Inflammatory macrophage treated with lipopolysaccharide for 4 hours (primary cell): ENCODE measurements at places on chromosomes 13 and 19.

DNA sequence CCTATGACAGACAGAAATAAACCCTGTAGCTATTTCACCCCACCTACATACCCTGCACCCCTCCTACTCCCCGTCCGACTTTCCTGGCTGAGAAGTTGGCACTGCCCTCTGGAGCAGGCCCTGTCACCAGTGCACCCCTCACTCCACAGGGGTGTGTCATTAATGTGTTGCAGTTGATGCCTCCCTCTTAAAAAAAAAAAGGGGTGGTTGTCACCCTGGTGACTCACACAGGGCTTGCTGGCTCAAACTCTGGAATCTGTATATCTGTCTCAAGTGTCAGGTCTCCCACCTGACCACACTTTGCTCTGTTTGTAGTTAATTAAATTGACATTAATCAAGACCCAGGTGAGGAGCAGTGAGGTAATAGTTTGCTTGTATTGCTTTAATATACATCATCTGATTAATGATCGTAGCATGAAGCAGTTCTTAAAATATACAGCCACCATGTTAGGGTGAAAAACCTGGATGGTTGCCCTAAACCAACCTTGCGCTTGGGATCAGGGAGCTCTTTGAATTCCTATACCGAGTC is 2.0 kb upstream of the GATAD2A start:
- DNase-seq, result peak; percentile 74

DNA sequence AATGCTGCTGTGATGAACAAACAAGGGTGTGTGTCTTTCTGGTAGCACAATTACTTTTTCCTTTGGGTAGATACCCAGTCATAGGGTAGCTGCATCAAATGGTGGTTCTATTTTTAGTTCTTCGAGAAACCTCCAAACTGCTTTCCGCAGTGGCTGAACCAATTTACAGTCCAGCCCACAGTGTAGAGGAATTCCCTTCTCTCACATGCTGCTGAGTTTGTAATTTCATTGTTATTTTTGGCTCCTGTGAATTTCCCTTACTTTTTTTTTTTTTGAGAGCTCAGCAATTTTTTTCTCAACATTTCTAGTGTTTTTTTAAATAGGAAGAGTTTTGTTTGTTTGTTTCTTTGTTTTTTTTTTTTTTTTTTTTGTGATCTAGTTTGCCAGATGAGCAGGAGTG is 37.5 kb upstream of the ADGRE1 start:
- DNase-seq, result peak; percentile 54

- no peak for DNase-seq
Measured at GRCh38 chr19:48551437-48552302, at the start of gene SULT2B1. Gene SULT2B1, plus strand, starts transcription at chr19:48552172. Its CDS starts 81 bp downstream, at chr19:48552253.

- no peak for DNase-seq
Measured at GRCh38 chr13:77701305-77701704, 3.8 kb downstream of the SLAIN1 start.

DNA sequence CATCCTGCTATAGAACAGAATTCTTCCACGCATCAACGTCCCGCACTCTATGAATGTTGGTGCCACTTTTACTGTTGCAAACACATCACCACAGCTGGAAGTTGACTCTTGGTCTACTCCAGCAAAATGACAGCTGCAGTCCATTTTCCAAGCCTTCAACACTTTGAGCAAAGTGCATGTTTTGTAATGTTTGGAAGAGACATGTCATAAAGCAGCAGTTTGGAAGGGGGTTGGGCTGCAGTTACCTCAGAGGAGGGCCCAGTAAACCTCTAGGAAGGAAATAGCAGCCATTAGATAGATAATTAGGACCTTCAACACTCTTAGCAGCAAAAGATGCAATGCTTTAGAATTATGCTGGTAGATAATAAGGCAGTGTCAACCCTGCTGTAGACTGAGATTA is 323.6 kb downstream of the TDRD3 start:
- no peak for DNase-seq

- DNase-seq, result no peak
Measured at GRCh38 chr19:5681391-5682106, 722 bp downstream of the HSD11B1L start.

GRCh38 chr19:3778104-3778867 is 6.3 kb upstream of the RAX2 start:
- DNase-seq, result no peak

DNA sequence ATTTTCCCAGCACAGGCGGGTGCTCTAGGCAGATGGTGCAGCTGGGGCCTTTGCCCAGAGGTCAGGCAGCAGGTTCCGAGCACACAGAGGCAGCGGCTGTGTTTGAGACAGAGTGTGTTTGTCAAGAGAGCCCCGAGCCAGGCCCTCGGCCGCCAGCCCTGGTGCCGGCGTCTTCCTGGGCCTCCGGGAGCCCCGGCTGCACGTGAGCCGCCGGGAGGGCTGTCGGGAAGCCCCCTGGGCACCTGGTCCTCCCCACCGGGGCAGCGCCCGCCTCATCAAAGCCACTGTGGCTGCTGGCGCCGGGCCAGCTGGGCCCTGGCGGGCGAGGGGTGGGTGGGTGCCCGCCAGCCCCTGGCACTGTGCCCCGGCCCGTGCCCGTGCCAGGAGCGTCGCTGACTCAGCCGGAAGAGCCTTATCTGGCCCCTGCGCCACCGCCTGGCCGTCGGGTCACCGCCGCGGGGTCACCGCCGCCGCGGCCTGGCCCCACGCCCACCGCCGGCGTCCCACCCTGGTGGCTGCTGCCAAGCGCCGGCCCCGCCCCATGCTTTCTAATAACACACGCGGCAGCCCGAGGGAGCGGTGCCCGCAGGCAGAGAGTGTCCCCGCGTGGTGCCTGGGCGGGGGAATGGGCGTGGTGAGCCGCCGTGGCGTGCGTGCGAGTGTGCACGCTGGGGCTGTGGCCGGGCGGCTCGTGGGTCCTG is 14.9 kb downstream of the ARID3A start:
- peak; percentile 66 for DNase-seq

GRCh38 chr13:43315522-43315921 is 292.1 kb downstream of the DNAJC15 start:
- no peak for DNase-seq

GRCh38 chr13:37889102-37889501 is 19.5 kb upstream of the TRPC4 start:
- no peak for DNase-seq

GRCh38 chr19:40419066-40419612 is 6.0 kb upstream of the PRX start:
- no peak for DNase-seq

- no peak for DNase-seq
Measured at GRCh38 chr13:103140001-103140671, 73.9 kb upstream of the SLC10A2 start.

- DNase-seq, result peak; percentile 44
Measured at GRCh38 chr13:22017226-22017625, 346.4 kb downstream of the FGF9 start.

DNA sequence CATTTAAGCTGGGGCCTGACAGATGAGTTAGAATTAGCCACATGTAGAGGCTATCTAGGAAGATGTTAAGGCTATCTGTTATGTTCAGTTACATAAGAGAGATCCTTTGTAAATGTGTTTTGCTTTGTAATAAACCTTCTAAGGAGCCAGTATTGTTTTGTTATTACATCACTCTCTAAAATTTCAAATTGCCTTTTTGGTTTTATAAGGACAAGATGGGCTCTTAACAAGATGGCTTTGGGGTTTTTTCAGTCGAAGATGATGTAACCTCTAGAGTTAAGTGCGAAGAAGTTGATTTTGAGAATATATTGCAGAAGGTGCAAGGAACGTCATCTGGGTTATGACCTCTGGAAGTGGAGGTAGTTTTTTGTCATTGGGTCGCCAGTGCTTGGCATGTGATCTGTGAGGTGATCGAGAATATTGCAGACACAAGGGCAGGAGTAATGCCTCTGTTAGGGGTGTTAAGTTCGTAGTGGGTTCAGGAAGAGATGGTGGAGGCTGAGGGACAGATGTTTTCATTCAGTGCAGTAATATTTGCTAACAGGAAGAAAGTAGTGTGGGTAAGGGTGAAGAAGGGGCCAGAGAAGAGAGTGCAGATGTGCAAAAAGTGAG is 12.7 kb downstream of the LSM14A start:
- DNase-seq, result peak; percentile 31
